A172 (cell line): ENCODE measurements at places on chromosomes 3 and 15. TPM values are rescaled to one million over a fixed set of nuclear protein-coding genes. Genes with fewer than 3 reads are reported as not detected.

DNA sequence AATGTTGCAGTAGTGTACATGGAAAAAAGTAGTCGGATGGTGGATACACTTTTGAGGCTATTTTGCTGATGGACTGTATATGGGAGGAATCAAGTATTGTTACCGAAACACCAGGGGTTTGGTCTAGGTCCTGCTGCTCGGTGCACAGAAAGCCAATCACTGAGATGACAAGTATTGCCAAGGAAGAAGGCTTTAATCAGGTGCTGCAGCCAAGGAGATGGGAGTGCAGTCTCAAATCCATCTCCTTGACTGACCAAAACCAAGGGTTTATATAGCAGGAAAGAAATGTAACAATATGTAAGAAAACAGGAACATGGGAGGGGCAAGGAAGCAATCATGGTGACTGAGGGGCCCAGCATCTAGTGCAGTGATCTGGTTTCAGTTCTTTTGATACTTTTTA is 2.8 kb upstream of the ACVR2B start:
- DNase-seq = no peak

DNA sequence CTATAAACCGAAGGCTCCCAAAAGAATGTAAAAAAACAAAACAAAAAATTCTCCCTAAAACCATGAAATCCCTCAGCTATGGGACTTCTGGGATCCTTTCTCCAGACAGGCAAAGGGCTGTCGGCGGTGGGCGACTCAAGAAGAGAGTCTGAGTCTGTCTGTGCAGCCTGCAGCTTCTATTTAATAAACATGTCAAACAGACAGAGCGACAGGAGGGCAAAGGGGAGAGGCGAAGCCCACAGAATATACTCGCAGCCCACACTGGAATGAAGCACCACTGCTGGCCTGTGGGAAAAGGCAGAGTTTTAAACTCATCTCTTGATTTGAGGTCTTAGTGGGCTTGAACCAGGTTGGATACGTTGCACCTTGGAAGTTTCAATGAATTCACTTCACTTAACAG is 40.2 kb downstream of the ISL2 start:
- no peak for DNase-seq

GRCh38 chr3:105458518-105459215 is 92.0 kb downstream of the ALCAM start:
- DNase-seq = no peak

DNA sequence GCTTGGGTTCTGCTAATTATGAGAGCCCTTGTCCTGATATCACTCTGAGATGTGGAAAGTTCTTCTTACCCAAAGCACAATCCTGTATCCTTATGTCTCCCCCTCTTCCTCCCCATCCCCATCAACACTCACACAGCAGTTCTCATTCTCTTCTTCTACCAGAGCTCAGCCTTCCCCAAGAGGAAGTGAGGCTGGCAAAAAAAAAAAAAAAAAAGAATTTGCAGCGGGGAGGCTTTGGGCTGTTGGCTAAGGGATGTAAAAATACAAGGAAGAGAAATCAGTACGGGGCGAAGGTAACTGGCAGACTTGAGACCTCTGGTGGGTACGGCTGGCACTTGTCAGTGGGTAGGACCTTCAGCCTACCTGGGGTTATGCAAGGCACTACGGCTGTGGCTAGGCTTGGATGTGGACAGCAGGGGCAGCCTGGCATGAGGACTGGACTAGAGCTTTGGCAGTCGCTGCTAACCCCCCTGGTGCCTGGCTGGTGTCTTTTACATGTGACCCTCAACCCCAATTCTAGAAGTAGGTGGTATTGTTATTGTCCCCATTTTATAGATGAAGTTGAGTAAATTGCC is 5.4 kb downstream of the VIPR1 start:
- DNase-seq = no peak

GRCh38 chr3:127409421-127410136 is 121.7 kb upstream of the PRR20G start:
- no peak for DNase-seq

Gene ARID3B
- total RNA-seq = 1.5 and 1.7 TPM in 2 replicates
